Stimulated activated CD4-positive, alpha-beta T cell treated with anti-CD3 and anti-CD28 coated beads, Interleukin-12 subunit alpha, Interleukin-12 subunit beta, amount 100 ng/mL, for 4 hours (primary cell): ENCODE measurements at places on chromosomes 2 and 18.

- DNase-seq: no peak
These were observed 448.5 kb downstream of the ZEB2 start for GRCh38 chr2:144071461-144071860.

- DNase-seq: no peak
These were observed 160.1 kb upstream of the RASGRP3 start for GRCh38 chr2:33316328-33316727.

- no peak for DNase-seq
These were observed 626.5 kb downstream of the ZEB2 start for GRCh38 chr2:143893371-143893770.

DNA sequence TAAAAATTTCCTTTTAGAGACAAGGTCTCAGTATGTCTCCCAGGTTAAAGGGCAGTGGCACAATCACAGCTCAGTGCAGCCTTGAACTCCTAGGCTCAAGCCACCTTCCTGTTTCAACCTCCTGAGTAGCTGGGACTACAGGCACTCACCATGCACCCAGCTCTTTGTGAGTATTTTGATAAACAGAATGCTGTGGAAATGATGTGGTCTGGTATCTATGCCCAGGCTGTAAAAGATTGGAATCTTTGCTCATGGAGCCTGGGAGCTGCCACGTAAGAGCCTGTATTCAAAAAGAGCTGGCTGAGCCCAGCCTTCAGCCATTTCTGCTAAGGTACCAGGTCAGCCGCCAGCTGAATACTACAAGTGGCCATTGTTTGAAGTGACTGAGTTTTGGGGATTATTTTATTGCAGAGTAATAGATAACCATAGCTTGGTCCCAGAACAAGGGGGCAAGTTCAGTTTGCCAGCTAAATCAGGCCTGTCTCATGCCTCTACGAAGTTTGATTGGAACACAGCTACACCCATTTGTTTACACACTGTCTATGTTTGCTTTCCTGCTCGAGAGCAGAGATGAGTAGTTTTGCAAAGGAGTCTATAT is 21.3 kb upstream of the ARL5A start:
- DNase-seq: no peak

GRCh38 chr2:54406031-54406430 is 50.1 kb upstream of the SPTBN1 start:
- DNase-seq: no peak

- DNase-seq: no peak
These were observed 90.4 kb downstream of the MOGAT1 start for GRCh38 chr2:222761888-222762287.

DNA sequence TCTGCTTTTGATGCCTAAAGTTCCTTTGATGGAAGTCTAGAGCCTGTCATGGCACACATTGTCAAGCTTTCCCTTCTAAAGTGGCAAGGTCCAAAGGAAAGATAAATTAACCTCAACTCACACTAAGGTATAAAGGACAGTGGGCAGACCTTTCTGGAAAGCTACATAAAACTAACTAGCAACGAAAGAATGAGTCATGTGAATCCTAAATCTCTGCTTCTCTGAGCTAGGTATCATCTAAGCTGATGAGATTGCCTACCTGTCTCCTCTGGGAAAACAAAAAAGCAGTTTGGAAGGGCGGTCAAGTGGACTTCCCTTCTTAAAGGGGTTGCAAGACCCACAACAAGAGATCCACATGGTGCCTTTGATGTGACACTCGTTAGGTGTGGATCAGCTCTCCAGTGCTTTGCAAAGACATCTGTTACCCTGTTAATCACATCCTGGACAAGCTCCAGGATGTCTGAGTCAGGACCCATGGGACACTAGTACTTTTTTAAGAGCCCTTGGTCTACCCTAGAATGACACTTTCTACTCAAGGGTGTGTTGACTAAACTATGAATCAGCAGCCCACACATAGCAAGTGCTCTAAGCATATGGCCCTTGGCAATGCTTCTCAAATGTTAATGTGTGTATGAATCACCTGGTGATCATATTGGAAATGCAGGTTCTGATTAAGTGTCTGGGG is 173.5 kb downstream of the ALK start:
- no peak for DNase-seq

DNA sequence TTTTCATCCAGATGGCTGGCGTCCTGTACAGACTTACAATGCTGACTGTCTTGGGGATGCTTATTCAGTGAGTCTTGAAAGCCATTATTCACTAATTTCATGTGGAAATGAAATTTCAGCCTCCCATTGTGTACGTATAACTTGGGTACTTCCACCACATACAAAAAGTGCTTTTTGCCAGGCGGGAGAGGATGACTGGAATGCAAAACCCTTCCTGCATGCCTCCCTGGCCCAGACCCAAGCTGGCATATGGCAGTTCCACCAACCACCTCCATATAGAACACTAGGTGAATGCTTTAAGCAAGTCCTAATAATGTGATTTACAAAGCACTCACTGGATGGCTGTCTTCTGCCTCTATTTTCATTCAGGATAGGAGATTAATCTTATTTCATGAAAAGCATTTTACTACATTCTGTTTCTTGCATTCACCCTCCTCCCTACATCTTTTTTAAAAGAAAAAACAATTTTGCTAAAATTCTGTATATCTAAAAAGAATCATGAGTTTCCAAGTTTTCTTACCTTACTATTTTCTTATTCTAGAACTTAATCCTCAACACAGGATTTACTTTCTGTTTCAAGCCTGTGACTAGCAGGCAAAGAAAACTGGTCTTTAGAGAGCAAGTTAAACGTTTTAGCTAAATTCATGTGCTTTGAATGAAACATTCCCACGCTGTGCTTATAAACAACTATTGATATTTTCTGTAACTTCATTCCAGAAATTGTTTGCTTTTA is 327.6 kb downstream of the NCKAP5 start:
- no peak for DNase-seq

GRCh38 chr2:28991021-28991420 is 9.9 kb downstream of the TOGARAM2 start:
- no peak for DNase-seq

GRCh38 chr2:16406496-16407289 is 258.9 kb downstream of the CYRIA start:
- DNase-seq: no peak

GRCh38 chr2:150689590-150689989 is 202.1 kb upstream of the RND3 start:
- DNase-seq: no peak

DNA sequence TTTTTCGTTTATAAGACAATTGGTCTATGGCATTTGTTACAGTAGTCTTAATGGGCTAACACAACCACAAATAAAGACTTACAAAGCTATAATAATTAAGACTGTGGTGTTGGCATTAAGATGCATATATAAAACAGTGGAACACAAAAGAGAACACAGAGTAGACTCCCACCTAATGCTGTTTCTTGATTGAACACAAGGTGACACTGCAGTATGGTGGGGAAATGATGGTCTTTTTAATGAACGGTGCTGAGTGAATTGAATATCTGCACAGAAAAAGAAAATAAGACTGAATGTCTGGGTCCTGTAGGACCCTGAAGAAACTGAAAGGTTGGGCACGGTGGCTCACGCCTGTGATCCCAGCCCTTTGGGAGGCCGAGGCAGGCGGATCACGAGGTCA is 1136.6 kb upstream of the NXPH2 start:
- no peak for DNase-seq

DNA sequence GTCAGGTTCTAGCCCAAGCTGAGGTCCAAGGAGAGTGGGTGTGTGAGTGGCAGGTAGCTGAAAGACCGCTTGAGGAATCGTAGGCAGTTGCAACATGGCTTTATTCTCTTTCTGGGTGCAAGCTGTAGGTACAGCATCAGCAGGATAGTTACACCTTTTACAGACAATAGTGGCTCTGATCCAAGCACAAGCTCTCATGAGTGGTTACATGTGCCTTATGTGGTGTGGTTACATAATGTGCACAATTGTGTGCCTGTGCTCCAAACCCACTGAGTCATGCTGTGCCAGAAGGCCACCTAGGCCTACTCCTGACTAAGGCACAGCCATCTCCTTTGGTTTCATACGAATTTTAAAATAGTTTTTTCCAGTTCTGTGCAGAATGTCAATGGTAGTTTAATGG is 227.6 kb downstream of the SATB2 start:
- DNase-seq: no peak

- no peak for DNase-seq
These were observed 74.4 kb upstream of the ZCCHC2 start for GRCh38 chr18:62448426-62448825.

DNA sequence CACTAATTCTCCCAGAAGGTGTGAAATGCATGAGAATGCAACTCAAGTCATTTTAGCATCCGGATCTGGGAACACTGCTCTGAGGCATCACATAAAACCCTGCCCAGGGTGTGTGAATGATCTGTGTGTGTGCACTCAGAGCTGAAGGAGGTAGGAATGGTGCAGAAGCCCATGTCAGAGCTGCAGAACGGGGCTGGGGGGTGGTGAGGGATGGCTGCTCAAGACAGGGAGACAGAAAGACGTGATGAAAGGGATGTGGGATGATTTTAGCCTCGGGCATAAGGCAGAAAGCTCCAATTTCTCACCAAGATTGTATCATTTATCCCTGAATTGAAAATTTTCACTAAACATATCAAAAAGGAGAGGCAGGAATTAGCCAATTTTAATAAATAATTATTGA is 369.1 kb downstream of the EIPR1 start:
- no peak for DNase-seq

- DNase-seq: no peak
These were observed 3.2 kb upstream of the GLS start for GRCh38 chr2:190877436-190877835.

GRCh38 chr18:21362831-21363230 is 120.8 kb downstream of the GREB1L start:
- DNase-seq: no peak

- no peak for DNase-seq
These were observed 177.4 kb upstream of the NABP1 start for GRCh38 chr2:191500566-191500883.

- no peak for DNase-seq
These were observed 347.1 kb downstream of the TXNL1 start for GRCh38 chr18:56291294-56291693.

DNA sequence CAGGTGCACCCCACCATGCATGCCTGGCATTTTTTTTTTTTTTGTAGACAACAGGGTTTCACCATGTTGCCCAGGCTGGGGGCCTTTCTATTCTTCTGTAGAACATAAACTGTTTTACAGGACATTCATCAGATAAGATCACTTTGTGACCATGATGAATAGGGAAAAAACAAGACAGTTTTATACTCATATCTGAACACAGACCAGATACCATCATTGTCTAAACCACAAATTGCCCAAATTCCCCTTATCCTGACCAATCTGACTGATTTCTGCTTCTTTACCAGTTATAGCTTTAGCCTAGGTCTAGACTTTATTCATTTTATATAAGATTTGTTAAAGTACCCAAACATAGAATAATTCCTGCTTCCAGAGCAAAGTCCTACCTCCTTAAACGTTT is 1699.3 kb upstream of the TMEFF2 start:
- no peak for DNase-seq

DNA sequence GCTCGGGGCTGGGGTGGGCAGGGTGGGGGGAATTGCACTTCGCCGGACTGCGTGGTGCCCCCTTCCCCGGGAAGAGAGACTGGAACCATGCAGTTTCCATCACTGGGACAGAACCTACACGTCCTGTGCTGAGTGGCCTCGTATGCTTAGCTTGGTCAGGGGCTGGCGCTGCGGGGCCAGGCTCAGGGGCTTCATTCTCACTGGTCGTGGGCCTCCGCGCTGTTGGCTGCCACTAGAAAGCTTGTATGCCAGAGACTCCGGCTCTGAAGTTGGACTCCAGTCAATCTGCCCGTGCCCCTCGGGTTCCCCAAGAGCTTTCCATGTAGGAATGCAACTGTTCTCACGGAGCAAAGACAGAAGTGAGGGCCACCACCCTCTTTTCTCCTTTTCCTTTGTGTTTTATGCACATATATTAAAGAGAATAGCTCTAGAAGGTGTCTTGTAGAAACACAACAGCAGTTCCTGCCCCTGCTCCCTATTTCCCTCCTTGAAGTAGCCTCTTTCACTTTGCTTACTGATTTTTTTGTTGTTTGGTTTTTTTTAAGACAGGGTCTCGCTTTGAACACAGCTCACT is 64.0 kb upstream of the YWHAQ start:
- no peak for DNase-seq

- no peak for DNase-seq
These were observed 48.1 kb downstream of the MAIP1 start for GRCh38 chr2:200003444-200003843.

GRCh38 chr2:31070339-31071125 is 67.7 kb downstream of the GALNT14 start:
- DNase-seq: no peak

DNA sequence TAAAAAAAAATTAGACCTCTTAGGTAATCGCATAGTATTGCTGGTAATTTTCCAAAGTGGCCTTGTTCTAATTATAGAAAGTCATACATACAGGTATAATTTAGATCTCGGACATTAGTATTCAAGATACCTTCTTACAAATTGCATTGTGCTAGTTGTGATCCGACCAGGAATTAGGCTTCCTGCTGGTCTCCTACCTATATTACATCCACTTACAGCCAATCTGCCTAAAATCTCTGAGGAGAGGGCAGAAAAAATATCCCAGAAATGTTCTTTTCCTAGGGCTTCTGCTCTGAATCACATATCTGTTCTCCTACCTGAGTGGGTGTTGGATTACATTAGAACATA is 314.7 kb upstream of the GULP1 start:
- no peak for DNase-seq

DNA sequence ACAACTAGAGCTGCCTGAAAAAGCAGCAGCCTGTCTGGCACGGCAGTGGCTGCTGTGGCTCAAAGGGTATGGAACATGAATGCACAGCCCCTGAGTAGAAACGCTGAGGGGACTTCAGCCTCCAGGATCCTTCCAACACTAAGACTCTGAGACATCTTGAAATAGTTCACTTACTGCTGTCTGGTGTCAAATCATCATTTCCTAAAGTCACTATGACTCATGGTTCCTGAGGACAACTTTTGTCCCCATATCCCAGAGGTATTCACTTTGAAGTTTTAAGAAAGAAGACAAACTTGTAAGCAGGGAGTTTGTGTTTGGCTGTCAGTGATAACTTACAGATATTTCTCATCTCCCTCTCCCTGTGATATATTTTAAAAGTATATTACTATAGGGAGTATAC is 33.3 kb upstream of the NEB start:
- DNase-seq: no peak

- no peak for DNase-seq
These were observed 257.2 kb upstream of the CHAC2 start for GRCh38 chr2:53510401-53510800.

GRCh38 chr2:139080244-139080643 is 300.1 kb upstream of the NXPH2 start:
- DNase-seq: no peak

DNA sequence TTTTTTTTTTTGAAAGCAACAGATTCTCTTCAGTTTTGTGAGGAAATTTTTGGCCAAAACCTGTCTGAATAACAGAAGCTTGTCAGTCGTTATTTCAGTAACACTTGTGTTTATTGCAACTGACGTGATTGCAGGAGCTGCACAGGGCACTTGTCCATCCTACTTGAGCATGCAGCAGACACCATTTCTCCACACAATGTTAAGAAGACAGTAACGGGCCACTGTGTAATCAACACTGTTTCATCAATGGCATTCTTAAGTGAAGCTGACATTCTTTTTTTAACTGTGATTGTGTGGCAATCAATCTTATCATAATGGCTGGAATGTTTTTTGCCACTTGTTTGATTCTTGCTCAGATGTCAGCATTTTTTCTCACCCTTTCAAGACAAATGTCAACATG is 50.1 kb upstream of the PIEZO2 start:
- DNase-seq: no peak
